ENCODE measurements at places on chromosomes 5 and 9.

GRCh38 chr5:35247648-35248034 is 17.4 kb upstream of the PRLR start:
- no peak for DNase-seq

DNA sequence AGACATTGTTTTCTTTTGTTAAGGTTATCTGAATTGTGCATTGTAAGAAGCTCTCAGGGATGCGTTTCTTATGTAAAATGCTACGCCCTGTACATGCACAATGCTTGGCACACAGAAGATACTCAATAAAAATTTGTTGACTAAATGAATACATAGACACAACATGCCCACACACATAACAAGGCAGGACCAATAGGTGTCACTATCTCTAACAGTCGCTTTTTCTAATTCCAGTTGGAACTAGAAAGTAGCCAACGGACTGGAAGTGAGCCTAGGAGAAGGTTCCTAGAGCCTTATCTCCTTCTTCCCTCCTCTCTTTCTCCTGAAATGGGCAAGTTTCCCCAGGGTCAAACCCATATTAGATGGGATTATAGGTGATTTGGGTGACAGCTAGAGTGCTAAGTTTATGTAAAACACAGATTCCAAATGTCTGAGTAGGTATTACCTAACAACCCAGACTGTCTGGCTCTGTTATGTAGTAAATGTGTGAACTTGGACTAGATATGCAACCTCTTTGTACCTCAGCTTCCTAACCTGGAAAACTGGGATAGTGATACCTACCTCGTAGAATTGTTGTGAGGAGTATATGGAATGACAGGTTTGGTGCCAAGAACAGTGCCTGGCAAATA is 603.0 kb downstream of the RAB3C start:
- DNase-seq: no peak

GRCh38 chr5:160242145-160242544 is 12.8 kb downstream of the FABP6 start:
- DNase-seq: no peak

- DNase-seq: no peak
Measured at GRCh38 chr9:92668746-92669526, 995 bp downstream of the IPPK start.

- no peak for DNase-seq
Measured at GRCh38 chr9:71677209-71677608, 91.1 kb downstream of the CEMIP2 start.

- no peak for DNase-seq
Measured at GRCh38 chr5:167049043-167049663, 1242.3 kb upstream of the WWC1 start.

- no peak for DNase-seq
Measured at GRCh38 chr9:106954558-106954957, 91.6 kb downstream of the ZNF462 start.

DNA sequence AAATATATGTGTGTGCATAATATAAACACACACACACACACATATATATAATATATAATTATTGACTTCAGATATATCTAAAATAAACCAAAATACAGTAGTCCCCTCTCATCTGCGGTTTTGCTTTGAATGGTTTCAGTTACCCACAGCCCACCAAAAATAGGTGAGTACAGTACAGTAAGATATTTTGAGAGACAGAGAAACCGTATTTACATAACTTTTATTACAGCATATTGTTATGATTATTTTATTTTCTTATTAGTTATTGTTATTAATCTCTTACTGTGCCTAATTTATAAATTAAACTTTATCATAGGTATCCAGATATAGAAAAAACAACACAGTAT is 564.2 kb downstream of the ACTL7B start:
- DNase-seq: no peak

GRCh38 chr9:136861874-136862457 is 4.1 kb downstream of the EDF1 start:
- DNase-seq: no peak

DNA sequence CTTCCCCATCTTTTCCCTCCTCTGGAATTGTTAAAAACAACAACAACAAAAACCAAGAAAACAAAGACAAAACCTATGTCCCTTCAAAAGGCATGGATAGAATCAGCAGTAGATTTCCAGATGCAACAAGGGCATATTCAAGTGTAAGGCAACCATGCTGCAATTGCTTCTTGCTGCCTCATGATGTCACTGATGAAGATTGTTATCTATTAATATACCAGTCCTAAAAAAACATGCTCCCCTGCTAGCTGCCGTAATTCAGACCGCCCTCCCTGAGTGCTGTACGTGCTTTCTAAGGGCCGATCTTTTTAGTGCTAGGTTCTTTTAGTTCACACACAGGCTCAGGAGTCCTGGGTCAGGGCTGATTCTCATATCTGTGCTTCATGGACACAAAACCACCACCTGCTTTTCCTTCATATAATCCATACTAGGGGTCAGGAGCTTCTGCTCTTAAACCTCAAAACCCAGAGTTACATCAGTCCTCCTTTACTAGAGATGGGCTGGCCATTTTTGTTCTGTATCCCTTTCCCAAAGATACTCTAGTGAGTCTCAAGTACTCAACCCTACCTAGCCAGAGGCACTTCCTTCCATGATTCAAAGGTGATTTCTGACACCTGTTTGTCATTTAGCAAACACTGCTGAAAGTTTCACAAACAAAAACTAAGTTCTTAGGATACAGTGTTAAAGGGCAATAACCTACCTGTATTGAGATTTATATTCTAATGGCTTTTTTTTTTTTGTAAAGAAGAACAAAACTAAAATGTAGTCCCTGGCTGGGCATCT is 82.1 kb downstream of the GIN1 start:
- no peak for DNase-seq

DNA sequence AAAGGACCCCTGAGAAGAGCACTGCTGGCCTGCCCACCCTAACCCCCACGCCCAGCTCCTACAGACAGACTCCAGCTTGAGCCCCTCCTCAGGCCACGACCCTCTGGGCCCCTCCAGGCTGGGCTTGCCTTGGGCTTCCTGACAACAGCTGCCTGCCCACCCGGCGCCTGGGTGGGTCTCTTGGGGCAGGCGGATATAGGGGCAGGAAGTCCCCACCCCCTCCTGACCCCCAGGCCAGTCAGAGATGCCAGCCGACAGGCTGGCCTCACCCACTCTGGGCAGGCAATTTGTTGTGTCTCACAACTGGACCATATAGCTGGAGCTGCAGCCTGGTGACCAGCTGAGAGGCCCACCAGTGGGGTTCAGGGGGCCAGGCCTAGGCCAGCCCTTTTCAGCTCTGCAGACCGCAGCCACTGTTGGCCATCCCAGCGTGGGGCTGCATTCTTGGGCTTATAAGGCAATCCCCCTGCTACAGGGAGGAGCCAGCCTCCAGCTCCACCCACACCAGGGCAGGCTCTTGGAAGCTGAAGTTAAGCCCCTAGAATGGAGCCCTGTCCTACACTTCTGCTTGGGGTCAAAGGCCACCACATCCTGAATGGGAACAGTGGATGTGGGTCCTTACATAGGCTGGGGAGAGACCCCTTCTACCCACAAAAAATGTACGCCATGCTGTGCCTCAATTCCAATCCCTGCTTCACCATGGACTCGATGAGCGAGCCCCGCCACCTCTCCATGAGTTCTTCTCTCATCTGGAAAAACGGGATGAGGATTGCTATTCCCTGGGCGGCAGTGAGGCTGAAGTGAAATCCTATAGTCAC is 2.0 kb downstream of the PDLIM7 start:
- DNase-seq: no peak

DNA sequence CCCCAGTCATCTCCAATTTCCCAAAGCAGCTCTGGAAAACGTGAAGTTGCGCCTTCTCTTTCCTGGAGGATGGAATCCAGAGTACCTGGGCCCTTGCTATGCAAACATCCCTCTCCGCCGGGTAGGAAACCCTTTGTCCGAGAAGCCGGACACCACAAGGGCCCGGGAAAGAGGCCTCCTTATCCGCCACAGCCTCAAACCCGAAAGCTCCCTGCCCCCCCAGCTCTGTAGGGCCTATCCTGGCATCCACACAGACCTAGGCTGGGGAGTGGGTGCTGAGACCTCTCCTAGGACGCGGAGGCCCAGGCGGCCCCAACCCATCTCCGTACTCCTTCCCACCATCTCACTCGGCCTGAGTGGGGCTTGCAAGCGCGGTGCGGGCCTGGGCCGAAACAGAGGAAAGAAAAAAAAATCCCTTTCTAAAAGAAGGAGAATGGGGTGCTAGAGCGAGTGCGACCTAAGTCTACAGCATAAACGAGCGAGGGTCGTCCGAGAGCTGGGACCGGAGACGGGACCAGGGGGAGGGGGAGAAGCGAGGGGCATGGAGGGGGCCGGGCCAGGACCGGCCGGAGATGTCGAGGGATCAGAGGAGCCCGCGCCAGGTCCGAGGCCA is 624 bp downstream of the FBXW11 start:
- DNase-seq: no peak

DNA sequence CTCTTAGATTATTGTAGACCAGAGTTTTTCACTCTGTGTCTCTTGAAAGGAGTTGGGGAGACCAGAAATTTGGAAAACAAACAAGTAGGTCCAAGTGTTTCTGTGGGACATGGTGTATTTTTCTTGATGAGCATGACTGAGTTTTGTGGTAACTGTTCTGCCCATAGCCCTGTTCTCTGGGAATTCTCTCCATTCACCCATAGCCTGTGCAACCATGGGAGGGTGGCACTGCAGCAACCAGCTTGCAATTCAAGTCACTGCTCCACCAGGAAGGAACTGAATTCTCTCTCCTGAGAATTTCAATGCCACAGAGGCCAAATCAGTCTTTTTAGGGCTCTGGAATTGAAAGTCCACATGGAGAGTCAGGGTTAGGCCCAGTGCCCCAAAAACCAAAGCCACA is 475.3 kb upstream of the TRPC7 start:
- no peak for DNase-seq

- no peak for DNase-seq
Measured at GRCh38 chr5:169814522-169814921, 165.8 kb downstream of the INSYN2B start.

GRCh38 chr9:28215536-28216299 is 642.4 kb upstream of the C9orf72 start:
- DNase-seq: no peak

DNA sequence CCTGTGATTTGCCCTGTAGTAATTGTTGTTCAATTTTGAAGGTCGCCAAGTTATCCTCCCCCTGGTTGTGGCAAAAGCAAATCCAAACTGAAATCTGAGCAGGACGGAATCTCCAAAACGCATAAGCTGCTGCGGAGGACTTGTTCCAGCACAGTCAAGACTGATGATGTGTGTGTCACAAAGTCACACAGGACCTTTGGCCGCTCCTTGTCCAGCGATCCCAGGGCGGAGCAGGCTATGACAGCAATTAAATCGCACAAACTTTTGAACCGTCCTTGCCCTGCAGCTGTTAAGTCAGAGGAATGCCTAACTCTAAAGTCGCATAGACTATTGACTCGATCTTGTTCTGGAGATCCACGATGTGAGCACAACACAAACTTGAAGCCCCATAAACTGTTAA is 128.4 kb downstream of the PARP8 start:
- DNase-seq: no peak

- no peak for DNase-seq
Measured at GRCh38 chr5:149632311-149633251, 51.3 kb downstream of the ARHGEF37 start.

GRCh38 chr5:1380910-1381309 is 36.0 kb upstream of the CLPTM1L start:
- DNase-seq: no peak

- no peak for DNase-seq
Measured at GRCh38 chr5:56759521-56760216, 55.7 kb upstream of the MAP3K1 start.

DNA sequence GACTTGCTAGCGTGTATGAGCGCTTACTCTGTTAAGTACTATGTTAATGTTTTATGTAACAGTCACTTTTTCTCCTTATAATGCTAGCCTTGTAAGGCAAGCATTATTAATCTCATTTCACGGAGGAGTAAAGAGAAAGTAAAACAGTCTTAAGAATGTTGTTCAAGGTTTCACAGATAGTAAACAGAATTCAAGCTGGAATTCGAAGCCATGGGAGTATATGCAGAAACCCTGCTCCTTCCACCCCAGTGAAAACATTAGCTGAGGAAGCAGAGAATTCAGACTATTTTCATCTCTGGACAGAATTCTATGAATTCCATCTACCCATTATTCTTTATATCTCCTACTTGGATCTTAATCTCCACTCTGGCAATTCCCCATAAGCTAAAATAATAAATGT is 1028.3 kb upstream of the WWC1 start:
- DNase-seq: no peak

DNA sequence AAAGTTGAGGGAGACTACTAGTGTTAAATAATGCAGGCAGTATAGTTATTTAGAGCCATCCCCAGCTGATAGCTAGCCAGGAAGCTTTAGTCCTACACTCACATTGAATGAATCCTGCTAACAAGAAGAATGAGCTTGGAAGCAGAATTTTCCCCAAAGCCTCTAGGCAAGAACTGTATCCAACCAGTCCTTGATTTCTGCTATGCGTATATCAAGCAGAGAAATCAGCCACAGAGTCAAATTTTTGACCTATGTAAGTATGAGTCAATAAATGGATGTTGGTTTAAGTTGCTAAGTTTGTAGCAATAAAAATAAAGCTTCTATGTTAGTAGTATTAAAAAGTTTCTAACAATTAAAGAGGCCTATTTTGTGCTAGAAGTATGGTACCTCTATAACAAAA is 672.1 kb upstream of the CHD1 start:
- no peak for DNase-seq

DNA sequence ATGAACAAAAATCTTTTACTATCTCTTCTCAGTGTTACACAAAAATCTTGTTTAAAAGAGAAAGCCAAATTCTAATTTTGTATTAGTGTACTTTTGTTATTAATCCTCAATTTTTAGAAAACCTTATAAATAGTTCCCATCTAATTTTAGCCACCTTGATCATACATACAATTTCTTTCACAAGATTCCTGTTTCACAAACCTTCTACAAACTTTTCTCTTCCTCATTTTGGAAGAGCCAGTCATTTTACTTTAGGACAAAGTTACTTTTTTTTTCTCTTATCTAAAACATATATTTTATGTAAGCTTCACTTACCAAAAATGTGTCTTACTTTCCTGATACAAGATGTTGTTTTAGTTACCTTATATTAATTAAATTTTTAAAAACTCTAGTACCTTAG is 161.3 kb downstream of the YIPF5 start:
- DNase-seq: no peak

DNA sequence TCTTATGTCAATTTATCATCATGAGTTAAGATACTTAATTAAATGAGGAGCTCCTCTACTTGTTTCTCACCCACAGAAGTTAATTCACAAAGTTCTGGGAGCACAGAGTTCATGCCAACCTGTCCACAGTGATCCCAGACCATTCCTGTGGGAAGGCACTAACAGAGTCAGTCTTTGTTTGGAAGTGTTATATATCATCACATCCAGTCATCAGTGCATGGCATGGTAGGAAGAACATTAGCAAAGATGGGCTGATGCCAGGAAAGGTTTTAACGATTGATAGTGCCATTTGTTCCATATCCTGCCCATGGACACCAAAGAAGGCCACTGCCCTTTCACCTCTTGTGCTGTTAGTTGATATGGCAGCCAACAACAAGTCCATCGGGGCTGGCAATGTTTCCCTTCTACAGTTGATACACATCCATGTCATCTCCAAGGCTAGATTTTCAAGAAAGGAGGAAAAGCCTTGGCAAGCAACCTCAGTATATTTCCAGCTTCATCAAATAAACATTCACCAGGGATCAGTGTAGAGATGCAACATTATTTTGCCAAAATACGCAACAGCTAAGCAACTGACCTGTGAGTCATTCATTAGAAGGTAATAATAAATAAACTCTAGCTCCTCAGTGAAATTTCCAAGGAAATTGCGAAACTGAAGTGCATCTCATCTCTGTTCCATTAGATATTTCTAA is 169.6 kb downstream of the RORB start:
- DNase-seq: no peak

GRCh38 chr5:181281077-181281983 is 20.4 kb upstream of the TRIM52 start:
- no peak for DNase-seq
